ENCODE measurements at places on chromosomes 3 and 15.

GRCh38 chr3:72256716-72257115, 471.8 kb upstream of the PROK2 start:
- DNase-seq = no peak

- no peak for DNase-seq
These were observed 15.6 kb upstream of the ZNF80 start for GRCh38 chr3:114252954-114253353.

GRCh38 chr15:90572893-90573292, 43.2 kb downstream of the CRTC3 start:
- no peak for DNase-seq

DNA sequence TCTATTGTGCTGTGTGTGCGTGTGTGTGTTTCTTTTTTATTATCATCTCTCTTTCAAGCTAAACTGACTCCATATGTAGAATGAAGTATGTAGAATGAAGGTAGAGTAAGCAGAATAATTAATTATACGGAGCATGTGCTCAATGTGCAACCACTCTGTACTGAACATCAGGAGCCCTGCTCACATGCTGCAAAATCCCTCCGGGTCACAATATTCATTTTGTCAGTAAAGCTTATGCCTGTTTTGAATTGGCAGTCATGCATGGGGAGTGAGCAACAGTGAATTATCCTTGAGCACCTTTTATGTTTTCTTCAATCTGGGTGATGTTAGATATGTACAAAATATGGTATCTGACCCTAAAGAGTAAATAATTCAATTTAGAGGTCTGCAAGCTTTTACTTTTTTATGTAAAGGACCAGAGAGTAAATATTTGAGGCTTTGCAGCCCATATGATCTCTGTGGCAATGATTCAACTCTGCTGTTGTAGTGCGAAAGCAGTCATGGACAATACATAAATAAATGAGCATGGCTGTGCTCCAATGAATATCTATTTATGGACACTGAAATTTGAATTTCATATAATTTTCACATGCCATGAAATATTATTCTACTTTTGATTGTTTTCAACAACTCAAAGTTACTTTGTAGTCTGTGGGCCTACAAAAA, 199.9 kb downstream of the VGLL3 start:
- no peak for DNase-seq

DNA sequence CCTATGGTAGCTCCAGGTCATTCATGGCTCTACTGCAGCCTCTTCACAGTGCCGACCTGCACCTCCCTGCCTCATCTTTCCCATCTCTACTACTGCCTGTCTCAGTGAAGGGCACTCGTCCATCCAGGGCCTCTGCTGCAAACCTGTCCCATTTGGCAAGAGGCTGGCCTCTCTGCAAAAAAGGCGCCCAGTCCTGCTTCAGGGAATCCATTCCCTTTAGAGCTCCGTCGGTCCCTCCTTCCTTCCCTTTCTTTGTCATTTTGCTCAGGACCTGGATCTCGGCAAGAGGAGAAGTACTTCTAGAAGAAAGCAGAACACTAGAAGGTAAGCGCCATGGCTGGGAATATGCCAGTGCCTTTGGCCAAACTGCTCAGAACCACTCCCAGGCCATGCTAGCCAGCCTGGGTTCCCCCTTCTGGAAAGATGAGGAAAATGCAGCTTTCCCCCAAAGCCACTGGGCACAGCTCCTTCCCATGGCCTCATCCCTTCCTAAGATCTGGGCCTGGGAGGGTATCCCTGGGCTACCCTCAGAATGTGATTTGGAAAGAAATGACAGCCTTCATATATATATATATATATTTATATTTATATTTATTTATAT, 6.4 kb upstream of the ISL2 start:
- DNase-seq = no peak

GRCh38 chr3:127848131-127849129, 26.1 kb upstream of the MGLL start:
- DNase-seq = no peak

- DNase-seq = no peak
These were observed 8.2 kb downstream of the RCN2 start for GRCh38 chr15:76939715-76940114.

- DNase-seq = no peak
These were observed 45.6 kb upstream of the LDHAL6B start for GRCh38 chr15:59160880-59161593.

- DNase-seq = no peak
These were observed 42.1 kb upstream of the NOX5 start for GRCh38 chr15:68972201-68973065.

- DNase-seq = no peak
These were observed 6.4 kb downstream of the PDE8A start for GRCh38 chr15:84987949-84988624.

DNA sequence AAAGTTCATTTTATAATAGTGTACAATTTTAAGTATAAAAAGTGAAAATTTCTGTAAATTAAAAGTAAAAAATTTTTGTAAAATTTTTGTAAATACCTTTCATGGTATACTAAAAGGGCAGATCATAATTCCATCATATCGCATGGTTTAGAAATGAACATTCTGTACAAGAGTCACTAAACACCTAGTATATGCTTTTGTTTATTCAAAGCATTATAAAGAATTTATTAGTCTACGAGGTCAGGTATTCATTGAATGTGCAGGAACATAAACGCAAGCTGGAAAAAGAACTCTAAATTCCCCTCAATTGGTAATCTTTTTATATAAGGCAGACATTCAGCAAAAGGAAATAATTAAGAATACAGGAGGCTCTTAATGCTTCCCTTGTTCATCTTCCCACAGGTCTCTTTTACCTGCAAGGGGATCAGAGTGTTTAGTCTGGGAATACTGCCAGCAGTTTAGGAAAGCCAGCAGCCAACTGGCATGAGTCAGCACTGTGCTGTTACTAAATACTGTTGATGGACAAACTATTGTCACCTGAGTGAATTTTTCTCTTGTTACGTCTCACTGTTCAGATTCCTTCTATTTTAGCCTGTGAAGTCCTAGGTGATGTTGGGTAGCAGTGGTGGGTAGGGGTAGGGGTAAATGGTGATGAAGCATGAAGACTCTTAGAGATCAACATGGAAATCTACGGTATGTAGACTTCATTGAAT, 70.1 kb downstream of the UQCC5 start:
- no peak for DNase-seq

DNA sequence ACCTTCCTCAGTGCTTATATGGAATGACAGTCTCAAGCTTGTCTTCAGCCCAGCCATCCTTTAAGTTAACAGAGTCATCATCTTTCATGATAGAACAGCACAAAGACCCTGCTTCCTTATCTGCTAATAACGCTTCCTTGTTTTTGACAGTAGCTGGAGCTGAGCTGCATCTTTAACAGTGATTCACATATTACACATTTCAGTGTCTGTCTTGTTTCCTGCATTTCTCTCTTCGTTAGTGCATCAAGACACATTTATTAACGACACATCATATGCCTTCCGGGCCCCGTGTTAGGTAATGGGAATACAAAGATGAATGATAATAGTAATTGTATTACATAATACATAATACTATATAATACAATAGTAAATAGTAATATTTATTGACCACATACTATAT, 30.2 kb upstream of the GREM1 start:
- DNase-seq = no peak

DNA sequence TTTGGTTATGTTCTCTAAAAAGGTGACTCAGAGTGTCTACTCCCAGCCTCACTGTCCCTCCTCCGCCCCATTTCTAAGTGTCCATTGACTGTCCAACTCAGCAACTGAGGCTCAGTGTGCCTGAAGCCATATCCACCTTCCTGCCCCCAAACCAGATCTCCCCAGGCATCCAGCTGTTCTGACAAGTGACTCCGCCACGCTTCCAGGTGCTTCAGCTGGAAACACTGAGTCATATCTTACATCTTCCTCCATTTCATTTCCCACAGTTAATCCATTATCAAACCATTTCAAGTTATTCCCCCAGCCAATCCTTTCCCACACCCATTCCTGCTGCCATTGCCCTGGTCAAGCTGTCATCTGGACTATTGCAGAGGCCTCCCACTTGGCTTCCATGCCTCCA, 17.1 kb downstream of the MAGEF1 start:
- no peak for DNase-seq

DNA sequence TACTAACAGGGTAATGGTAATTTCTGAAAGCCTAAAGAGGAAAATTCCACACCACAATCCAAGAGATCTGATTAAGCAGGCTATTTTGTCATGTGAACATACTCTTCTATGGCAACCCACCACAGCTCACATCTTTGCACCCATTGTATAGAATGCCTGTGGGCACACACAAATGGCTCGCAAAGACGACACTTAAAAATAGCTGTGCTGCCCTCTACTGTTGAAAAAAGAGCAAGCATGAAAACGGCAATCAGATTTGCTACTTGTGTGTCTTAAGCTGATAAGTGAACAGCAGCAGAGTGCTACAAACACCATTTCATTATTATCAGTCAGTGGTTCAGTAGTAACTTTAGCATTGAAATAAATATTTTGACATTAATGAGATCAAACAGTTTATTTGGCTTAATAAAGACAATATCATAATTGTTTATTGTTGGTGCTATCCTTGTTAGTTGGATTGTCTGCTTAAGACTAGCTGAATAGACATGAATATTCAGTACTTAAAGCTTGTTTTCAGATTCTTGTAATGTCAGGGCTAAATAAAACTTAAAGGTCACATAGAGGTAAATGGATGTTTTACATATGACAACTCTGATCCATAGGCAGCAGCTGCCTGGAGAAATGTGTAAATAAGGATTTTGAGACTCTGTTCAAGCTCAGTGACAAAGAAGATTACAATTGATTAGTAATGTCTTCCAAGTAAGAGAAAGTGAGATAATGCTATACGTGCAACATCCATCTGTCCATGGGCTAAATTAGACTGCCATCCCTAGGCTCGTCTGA, 199.1 kb downstream of the LRRN1 start:
- DNase-seq = no peak

- DNase-seq = no peak
These were observed 157.3 kb downstream of the ADAMTS9 start for GRCh38 chr3:64530434-64531049.

GRCh38 chr3:25043177-25043576, 384.9 kb upstream of the RARB start:
- DNase-seq = no peak

- peak; percentile 1 for DNase-seq
These were observed 50.3 kb downstream of the MED12L start for GRCh38 chr3:151135541-151136337.

DNA sequence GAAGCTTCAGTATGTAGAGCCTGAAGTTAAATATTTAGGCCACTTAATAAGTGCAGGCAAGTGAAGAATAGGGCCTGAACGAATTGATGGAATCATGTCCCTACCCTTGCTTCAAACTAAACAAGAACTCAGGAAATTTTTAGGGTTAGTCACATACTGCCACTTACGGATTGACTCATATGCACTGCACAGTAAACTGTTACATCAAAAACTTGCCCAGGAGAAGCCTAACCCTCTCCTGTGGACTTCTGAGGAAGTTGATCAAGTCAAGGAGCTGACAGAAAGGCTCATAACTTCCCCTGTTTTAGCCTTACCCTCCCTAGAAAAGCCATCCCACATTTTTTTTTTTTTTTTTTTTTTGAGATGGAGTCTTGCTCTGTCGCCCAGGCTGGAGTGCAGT, 20.6 kb upstream of the KBTBD12 start:
- no peak for DNase-seq

- DNase-seq = no peak
These were observed 14.4 kb upstream of the ACAN start for GRCh38 chr15:88788816-88789215.

DNA sequence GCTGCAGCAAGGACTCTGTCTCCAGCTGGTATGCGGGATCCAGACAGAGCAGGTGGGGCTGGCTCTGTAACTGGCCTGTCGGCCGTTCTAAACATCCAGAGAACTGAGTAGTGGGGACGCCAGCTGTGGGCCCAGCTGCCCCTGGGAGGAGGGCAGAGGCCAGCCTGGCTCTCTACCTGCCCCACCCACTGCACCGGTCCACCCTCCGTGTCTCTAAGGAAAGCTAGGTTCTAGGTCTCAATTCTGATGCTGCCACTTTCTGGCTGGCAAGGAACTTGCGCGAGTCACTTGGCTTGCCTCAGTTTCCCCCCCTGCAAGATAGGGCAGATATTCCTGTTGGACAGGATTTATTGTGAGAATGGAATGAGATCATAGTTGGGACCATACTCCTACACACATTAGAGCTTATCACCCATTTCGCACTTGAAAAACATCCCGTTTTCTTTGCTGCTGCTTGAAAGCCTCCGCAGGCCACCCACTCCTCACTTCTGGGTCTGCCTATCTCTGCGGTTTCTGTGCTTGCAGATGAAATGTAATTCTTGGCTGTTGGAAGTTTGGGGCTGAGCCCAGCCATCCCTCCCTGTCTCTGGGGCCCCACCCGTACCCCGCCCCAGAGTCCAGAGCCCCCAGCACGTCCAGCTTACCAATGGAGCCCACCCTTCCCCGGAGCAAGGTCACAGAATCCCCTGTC, 65.8 kb downstream of the IQSEC1 start:
- no peak for DNase-seq

DNA sequence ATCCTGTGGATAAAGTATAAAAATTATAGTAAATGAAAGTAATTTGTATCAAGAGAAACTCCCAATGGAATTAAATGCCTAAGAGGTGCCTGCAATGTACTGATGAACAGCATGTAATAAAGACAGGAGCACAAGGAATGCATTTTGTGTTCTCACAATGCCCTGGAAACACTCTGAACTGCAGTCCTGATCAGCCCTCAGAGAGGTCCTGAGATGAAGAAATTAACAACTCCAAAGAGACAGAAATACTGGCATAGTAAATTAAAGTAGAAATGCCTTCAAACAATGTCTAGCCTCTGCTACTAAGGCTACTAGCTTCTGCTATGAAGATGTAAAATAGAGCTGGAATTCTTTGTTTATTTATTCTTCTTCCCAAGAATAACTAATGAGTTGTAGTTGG, 59.9 kb downstream of the CFAP20DC start:
- DNase-seq = no peak

DNA sequence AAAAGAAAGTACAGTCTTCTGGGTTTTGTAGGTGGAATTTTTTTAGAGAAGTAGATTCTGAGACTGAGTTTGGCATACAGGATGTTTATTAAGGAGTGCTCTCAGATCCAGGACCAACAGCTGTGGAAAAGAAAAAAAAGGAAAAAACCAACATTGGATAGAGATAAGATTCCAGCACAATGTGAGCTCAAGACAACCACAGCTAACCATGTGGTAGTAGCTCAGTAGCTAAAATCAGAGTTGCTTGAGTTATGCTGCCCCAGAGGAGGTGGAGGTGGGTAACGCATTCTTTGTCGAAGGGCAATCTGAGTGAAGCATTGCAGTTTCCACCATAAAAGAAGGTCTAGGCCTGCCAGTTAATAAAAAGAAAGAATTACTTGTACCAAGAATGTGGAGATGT, 904.3 kb downstream of the NSUN3 start:
- DNase-seq = no peak

DNA sequence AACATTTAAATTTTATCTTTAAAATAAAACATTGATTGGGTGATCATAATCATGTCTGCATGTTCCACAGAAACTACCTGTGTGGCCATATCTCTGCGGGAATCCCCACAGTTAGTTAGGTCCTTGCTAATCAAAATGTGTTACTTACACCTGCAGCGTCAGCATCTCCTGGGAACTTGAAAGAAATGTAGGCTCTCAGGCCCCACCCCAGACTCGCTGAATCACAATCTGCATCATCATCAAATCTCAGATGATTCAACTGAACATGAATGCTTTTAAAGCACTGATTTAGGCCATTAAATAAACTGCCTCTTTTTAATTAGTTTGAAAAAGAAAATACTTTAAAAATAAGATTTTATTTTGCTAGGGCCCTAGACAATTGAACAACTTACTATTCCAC, 577.8 kb downstream of the PYDC2 start:
- DNase-seq = no peak
